Fibroblast of skin of back (primary cell): ENCODE measurements at places on chromosomes 2 and 18.

DNA sequence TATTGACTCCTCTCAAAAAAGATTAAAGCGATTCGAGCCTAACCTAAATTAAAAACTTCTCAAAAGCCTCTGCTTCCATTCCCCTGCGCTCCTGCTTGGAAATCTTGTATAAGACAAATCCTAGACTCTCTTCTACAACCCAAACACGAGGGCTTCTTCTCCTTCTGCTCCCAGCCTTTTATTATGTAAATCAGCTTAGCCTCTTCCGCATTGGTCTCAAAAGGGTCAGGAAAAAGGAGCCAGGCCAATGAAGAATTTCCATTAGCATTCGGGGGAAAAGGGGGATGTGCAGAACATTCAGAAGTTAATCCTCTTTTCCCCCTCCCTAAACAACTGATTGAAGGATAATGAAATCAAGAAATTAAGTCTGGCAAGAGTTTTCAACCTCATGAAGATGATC is 107.9 kb downstream of the FAM124B start:
- DNase-seq, result no peak

DNA sequence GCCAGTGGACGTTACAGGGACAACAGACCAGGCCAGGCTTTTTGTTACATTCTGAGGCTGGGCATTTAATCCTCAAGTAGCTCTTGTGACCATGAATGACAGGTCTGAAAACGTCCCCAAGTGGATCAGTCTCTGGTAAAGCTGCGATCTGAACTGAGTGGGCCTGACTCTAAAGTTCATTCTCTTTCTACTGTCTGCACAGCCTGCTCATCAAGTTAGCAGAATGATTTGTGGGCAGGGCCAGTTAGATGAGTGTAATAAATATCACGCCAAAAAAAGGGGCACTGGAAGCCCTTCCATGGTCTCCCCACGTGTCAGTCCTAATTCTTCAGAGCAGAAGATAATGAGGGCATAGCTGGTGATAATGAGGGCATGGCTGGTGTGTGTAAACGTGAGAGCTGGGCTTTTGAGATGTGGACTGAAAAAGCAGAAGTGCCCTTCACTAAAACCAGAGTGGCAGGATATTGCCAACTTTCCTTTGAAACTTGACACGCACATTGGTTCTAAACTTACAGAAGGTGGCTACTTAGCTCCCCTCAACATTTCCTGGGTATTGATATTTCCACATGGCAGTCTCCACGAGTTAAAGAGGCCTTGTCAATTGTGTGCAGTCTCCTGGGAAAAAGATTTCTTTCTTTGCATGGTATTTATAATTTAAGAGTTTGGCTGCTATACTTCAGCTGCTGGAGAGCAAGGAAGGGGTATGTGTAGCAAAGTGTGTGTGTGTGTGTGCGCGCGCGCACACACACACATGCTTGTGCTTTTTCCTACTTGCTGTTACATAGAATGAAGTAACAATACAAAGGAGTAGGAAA is 72.7 kb upstream of the LYPD6B start:
- DNase-seq, result no peak

- no peak for DNase-seq
These were observed 48.8 kb downstream of the MCFD2 start for GRCh38 chr2:46866770-46867246.

GRCh38 chr2:120596990-120597594 is 138.6 kb upstream of the GLI2 start:
- DNase-seq, result peak; percentile 36

GRCh38 chr2:25444608-25445270 is 103.0 kb upstream of the DNMT3A start:
- DNase-seq, result no peak
